CD4-positive, alpha-beta T cell treated with Interleukin-15 for 4 hours (primary cell): ENCODE measurements at places on chromosomes 16 and 17.

DNA sequence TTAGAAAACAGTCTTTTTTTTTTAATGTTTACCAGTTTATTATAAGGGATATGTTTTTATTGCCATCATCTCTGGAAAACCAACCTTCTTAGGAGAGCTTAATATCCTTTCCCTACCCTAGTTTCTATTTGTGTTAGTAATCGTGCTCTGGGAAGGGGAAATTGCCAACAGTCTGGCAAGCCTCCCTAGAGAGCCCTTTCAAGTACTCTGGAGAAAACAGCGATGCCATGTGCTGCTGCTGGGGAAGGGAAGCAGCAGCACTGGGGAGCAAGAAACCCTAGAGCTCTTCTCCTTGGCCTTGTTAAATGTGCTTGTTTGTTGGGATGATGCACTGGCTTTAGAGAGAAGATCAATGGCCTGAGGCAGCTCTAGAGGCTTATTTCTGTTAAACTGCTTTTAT is 10.3 kb downstream of the RETREG3 start:
- DNase-seq = no peak

GRCh38 chr17:67635681-67636080 is 82.1 kb upstream of the NOL11 start:
- DNase-seq = no peak

GRCh38 chr17:44029736-44030135 is 15.0 kb upstream of the TMEM101 start:
- no peak for DNase-seq

GRCh38 chr17:74430706-74431567 is 951 bp upstream of the GPRC5C start:
- DNase-seq = no peak

DNA sequence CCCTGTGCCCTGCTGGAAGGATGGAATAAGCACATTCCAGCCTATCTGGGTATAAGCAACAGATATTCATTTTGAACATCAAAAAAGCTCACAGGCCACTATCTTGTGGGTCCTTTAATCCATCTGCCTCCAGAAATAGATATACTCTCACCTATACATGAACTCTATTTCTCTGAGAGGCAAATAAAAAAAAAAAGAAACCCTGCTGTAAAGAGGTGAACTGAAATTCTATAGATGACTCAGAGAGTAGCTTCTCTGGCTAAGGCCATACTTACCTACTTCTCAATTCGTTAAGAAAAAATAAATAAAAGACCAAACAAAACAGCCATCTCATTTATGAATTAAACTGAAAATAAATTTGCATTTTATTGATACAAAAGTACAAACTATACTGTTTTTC is 86.3 kb downstream of the DYNLRB2 start:
- DNase-seq = no peak

DNA sequence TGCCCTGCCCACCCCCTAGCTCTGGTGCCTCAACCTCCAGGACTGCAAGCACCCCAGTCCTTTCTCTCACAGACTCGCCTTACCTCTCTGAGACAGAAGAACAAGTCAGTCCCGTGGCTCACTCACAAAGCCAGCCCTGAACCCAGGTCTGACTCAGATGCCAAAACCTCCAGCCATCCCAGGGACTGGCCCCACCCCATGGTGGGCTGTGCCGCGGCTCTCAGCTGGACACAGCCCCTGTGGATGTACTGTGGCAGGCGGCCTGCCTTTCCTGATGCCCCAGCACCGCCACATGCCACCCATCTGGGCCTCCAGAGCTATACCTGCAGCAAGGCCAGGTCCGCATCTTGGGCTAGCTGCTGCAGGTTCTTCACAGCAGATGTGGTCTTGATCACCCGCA is 19.8 kb downstream of the MPG start:
- DNase-seq = no peak

GRCh38 chr17:43949781-43950180 is 4.0 kb downstream of the PYY start:
- no peak for DNase-seq

GRCh38 chr17:64252831-64253230 is 10.2 kb downstream of the TEX2 start:
- no peak for DNase-seq

DNA sequence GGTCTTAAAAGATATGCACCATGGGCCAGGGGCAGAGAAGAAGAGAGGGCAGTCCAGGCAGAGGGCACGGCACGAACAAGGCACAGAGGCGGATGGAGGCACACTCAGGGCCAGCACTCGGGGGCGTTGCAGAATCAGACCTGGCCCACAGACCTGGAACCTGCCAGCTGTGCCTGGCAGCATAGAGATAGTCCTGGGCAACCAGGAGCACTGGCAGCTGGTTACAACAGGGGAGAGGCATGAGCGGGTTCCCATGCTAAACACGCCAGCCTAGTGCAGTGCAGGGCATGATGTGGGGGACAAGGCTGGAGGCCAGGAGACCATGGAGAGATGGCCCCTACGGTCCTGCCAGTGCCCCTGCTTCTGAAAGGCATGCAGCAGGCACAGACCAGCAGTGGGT is 56.9 kb upstream of the RBFOX3 start:
- no peak for DNase-seq

- peak; percentile 2 for DNase-seq
Measured at GRCh38 chr16:67719778-67720144, 645 bp upstream of the GFOD2 start.

DNA sequence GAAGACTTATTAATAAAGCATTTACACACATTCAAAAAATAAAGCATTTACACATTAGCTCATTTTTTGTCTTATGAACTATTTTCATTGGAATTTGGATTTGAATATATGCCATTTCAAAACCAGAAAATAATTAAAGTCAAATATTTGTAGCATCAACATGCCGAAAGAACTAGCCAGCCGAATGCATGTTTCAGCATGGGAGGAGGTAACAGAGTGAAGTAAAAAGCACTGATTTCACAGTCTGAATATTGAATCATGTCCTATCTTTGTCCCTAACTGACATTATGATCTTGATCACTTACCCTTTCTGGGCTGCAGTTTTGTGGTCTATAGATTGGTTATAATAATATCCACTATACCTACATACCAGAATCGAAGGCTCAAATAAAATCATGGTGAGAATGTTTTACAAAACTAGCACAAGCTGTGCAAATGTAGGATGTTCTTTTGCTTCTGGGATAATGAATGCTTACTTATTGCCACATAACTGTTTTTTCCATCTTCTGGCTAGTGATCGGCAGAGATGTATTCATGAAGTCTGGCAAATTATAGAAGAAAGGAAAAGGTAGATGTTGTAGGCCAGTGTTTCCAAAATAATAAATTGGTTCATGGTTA is 84.7 kb downstream of the TUBD1 start:
- no peak for DNase-seq

DNA sequence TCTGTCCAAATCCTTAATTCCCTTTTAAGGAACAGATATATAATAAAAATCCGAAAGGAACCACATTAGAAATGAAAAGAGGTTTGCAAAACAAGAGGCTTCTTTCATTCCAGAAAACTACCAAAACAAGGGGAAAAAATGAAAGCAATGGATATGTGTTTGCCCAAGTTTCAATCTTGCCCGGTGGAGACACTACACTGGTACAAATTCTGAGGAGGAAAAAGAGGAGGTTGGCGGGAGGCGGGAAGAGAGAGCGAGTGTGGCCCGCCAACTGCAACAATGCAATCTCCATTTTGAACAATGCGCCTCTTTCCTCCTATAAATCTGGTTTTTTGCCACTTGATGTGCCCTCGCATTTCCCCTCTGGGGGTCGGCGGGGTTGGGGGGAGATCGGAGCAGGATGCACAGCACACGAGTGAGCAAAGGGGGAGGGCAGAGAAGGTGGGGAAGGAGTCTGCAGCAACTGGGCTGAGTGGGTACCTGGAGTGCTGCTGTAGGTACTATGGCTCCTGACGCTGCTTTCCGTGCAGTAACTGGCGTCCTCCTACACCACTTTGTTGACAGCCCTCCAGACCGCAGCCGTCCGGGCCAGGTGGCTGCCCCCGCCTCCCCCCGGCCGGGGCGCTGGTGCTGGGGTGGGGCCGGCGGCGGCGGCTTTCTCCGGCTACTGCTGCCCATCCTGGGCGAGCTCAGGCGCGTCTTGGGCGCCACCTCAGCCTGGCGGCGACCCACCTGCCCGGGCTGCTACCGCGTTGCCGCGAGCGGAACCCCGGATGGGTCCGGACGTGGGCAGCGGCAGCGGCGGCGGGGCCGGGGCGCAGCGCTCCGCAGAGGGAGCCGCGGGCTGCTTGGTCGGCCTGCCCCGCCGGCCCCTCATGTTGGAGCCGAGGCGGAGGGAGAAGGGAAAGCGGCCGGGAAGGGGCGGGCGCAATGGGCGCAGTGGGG is 93.8 kb upstream of the PLEKHM1 start:
- DNase-seq = peak; percentile 72
